ENCODE measurements at places on chromosomes 7 and 10.

DNA sequence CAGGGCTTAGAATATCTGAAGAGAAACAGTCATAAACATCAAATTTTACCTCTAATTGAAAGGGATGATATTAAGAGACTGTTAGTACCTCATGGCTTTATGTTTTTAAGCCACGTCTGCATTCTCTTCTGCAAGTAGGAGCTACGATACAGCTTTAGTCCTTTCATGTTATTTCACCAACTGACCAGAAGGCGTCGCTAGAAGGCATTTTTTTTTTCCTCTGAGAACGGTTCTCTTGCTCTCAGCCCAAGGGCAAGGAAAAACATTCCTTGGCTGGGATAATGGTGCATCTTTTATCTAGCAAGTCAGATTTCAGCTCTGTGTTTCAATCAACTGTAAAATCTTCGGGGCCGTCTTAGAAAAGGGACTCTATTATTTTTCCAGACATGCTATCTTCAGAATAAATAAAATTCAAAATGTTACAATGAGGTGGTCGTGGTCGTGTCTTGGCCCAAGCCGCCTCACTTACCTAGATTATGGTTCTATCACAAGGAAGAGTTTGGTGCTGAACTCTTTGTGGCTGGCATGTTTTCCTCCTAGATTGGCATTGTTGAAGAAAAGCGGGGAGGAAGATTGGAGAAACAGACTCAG is 41.6 kb upstream of the LYZL2 start:
- no peak for DNase-seq

DNA sequence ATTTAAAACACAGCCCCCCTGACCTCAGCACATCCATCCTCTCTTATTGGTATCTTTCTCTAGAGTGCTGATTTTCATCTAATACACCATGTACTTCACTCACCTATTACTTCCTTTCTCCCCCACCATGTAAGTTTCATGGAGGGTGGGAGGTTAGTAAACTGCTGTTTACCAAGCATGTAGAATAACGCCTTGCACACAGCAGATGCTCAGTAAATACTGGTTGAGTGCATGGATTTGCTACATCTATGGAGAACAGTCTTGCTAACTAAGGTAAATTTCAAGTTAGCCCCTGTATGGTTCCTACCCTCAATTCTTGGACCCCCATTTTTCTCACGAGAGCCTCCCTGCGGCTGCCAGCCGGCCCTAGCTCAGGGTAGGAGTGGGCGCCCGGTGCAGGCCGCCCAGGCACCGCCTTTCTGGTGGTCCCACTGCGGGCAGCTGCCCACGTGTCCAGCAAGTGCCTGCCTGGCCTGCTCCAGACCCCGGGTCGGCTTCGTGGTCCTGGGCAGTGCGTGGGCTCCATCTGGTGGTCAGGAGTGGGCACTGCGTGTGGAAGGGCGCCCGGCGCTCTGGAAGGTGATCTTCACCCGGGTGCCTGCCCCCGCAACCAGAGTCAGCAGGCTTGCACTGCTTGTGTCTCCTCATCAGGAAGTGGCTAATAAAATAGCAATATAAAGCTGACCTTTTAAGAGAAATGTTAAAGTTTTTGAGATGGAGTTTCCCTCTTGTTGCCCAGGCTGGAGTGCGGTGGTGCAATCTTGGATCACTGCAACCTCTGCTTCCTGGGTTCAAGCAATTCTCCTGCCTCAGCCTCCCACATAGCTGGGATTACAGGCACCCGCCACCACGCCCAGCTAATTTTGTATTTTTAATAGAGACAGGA is 63.4 kb upstream of the DNAJB6 start:
- peak; percentile 26 for DNase-seq

DNA sequence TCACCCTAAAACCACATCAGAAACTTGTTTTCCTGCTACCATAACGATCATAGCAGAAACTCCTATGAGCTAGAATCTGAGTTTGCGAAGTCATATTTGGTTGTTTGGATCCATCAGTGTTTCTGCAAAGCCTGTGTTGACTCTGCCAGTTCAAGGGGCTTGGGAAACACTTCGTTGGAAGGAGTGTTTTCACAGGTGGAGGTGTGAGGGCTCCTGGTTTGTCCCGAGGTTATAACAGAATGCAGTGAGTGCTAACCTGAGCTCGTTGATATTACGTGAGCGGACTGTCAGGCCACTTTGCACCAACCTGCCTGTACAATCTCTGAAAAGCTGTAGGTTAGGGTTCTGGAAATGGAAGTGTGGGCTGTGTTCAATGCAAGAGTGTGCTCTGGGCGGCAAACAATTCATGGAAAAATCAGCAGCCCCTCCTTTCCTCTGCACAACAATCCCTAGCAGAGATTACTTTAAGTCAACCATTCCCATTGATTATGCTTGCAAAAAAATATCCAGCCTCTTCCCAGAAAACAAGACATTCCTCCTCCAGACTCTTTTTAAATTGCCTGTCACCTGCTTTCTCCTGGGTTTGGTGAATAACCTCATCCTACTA is 622.0 kb downstream of the TYW1 start:
- DNase-seq, result no peak

GRCh38 chr7:45088821-45089340 is at the start of gene NACAD:
Gene NACAD (minus strand): TSS chr7:45088969. CDS start chr7:45088894, 75 bp downstream.
- no peak for DNase-seq

GRCh38 chr7:106874076-106874475 is 9.0 kb downstream of the PIK3CG start:
- DNase-seq, result no peak

- no peak for DNase-seq
Observed at GRCh38 chr10:74624501-74624900, 201.9 kb upstream of the KAT6B start.

- no peak for DNase-seq
Observed at GRCh38 chr10:31908157-31908556, 20.5 kb downstream of the ARHGAP12 start.

- no peak for DNase-seq
Observed at GRCh38 chr7:142797391-142798377, 26.9 kb downstream of the PRSS2 start.

DNA sequence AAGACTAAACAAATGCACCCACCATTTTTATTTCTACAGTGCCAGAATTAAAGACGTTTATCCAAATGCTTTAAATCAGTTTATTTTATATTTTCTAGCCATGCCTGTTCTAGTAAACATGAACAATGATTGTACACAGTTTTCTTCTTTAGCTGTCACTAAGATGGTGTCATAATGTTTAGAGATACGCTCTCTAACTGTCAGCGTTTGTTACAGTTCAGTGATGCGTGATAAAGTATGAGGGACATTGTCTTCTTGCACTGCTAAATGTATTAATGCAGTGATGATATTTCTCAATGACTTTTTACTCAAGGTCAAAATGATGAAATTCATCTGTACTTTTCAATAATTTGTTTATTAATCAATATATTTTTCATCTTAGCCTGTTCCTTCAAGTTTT is 513.6 kb downstream of the ATRNL1 start:
- DNase-seq, result no peak

GRCh38 chr10:124508907-124509454 is 47.4 kb downstream of the LHPP start:
- no peak for DNase-seq

DNA sequence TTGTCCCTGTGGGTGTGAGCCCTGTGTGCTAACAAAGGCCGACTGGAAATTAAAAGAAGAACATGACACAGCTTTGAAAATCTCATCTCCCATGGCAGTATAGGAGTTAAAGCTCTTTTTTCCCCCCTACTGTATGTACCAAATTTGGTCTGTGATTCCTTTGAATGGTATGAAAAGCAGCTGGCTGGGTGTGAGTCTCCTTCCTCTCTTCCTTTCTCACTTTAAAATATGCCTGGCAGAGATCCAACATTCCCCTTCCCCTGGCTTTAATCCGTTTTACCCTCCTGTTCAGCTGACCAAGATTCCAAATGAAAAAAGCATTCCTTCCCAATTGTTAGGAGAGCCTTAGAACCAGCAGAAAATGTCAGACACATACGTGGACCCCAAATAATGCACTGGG is 225.0 kb upstream of the CELF2 start:
- DNase-seq, result no peak

DNA sequence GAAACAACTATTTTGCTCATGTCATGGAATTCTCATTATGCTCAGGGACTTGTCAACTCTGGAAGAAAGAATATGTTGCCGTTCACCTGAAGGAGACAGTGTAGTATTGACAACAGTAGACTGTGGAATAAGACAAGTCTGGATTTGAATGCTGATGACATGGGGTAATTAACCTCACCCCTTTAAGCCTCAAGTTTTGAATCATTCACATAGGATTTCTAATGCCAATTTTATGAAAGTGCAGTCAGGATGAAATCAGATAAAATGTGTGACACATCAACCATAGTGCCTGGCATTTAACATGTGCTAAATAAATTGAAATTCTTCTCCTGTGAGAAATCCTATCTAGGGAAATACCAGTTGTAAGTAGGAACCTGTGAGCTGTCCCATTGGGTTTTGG is 305.8 kb downstream of the KIF20B start:
- no peak for DNase-seq

- DNase-seq, result no peak
Observed at GRCh38 chr7:100604976-100605911, 3.1 kb downstream of the PCOLCE start.

- DNase-seq, result no peak
Observed at GRCh38 chr10:115975506-115975905, 297.5 kb downstream of the GFRA1 start.

DNA sequence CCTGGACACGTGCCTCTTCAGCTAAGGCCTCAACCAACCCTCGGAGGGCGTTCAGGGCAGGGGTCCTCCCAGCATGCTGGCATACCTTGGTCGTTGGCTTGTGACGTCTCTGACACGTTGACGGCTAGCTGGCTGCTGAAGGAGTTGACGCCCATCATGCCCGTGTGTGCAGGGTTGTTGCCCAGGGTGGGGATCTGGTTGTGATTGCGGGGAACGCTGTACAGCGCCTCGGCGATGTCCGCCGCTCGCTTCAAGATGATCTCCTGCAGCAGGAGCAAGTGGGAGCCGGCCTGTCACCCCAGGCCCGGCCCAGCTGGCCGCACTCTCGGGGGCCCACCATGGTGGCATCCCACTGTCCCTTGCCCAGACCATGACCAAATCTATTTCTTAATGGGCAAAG is 122.0 kb downstream of the EBF3 start:
- DNase-seq, result no peak

- DNase-seq, result no peak
Observed at GRCh38 chr7:7564323-7564780, 2.3 kb upstream of the MIOS start.

- no peak for DNase-seq
Observed at GRCh38 chr7:150903606-150904005, 51.3 kb downstream of the AOC1 start.

- DNase-seq, result no peak
Observed at GRCh38 chr7:756231-756927, 29.3 kb upstream of the PRKAR1B start.

DNA sequence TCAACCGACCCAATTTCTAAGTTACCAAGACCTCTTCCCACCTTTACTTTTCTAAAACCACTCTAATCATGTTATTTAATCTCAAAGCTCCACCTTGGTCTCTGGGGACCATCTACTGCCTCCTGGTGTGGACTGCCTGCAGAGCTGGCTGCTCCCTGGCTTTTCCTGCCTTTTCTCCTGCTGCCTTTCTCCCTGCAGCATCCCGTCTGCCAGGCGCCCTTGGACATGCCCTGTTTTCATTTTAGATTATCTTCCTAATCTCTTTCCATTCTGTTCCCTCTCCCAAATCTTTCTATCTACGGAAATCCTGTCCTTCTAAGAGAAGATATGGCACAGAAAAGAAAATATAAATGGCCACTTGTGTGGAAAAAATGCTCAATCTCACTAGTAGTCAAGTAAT is 23.1 kb downstream of the TCAF1 start:
- no peak for DNase-seq

DNA sequence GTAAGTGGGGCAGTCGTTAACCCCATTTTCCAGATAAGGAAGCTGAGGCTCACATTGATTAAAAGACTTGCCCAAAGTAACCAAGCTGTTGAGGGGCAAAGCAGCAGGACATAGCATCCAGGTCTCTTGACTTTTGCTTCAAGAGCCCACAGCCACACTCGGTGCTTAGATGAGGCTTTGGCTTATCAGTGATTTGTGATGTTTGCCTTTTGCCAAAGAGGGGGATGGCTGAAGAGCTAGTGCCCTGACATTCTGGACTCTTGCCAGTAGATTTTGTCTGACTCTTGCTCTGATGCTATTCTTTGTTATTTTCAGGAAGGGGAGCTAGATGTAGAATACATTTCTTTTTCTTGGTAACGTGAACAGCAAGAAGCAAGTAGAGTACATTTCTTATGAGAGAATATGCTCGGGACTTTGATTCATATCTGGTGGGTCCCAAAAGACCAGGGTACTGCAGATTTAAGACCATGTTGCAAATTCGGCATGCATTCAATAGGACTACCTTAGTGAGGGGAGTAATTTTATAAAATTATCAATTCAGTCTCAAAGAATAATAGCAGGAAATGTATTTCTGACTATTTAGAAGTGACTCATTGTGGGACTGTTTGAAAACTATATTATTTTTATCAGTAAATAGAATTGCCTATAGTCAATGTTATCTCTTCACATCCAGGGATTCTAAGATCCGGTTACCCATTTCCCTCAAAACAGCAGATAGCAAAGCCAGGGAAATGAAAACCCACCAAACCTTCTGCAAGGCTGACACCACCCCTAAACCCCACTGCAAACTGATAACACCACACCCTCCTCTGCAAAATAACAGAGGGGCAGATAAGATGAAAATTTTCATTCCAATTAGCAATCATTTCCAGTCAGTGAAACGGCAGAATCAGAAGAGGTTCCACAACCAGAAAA is 180.0 kb upstream of the BMPER start:
- no peak for DNase-seq

DNA sequence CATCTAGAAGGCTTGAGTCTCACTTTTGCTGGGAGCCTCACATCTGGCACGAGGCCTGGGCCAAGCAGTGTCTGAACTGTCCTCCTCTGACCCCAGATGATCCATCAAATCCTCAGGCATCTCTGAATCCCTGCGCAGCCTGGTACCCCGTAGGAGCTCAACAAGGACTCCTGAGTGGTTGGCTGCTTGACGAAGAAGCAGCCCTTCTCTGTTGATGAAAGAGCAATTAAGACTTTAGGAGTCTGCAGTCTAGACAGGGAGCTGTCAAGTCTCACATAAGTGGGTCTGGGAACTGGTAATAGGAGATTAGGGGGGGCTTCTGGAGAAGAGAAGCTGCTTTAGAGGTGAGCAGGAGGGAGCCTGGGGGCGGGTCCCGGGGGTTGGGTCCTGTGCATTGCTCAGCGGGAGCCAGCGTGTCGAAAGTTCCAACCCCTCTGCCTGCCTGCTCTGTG is 326.0 kb downstream of the RPS24 start:
- DNase-seq, result no peak

DNA sequence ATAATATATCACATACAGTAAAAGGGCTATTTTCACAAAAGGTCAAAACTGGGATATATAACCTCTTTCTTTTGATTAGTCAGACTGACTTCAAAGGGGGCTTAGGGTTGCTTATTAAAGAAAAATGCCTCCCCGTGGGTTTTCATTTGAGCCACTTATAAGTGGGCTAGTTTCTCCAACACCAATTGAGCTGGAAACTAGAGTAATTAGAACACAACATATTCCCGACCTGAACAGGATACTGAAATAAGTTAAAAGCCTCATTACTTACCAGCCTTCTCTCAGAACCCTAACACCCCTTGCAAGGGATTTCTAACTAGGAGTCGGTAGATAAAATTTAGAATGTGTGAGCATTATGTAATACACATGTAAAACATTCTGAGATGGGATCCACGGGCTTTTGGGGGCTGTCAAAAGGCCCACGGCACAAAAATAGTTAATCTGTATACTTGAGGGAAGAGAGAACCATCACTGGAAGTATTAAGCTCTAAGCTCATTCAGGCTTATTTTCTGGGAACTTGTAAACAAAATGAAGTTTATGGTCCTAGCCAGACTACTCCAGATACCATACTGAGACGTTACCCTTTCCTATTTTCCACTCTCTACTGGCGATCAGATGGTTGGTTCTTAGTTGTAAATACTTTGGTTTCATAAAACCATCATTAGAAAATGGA is 29.3 kb upstream of the KMT2E start:
- no peak for DNase-seq
